ENCODE measurements at places on chromosomes 6 and 20. TPM values are rescaled to one million over a fixed set of nuclear protein-coding genes. Genes with fewer than 3 reads are reported as not detected.
A peak's percentile ranks its signal among the peaks of the same experiment; 100 is the strongest.

DNA sequence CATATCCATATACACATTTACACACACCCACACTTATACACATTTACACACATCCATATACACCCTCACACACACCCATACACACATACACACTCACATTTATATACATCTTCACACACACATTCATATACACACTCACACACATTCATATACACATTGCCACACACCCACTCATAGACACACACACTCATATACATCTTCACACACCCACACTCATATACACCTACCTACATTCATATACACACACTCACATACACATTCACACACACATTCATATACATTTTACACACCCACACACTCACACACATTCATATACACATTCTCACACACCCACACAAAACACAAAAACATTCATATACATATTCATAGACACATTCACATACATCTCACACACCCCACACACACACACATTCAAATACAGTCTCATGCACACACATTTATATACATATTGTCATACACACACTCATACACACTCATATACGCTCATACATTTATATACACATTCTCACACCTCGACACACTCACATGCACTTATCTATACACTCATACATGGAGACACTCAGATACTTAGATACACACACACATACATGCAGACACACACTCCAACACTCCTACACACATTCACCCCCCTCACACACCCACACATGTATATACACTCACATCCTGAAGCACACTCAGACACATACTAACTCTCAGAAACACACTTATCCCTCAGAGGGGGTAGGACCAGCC, 82.1 kb downstream of the MRPL14 start:
- no peak for DNase-seq

DNA sequence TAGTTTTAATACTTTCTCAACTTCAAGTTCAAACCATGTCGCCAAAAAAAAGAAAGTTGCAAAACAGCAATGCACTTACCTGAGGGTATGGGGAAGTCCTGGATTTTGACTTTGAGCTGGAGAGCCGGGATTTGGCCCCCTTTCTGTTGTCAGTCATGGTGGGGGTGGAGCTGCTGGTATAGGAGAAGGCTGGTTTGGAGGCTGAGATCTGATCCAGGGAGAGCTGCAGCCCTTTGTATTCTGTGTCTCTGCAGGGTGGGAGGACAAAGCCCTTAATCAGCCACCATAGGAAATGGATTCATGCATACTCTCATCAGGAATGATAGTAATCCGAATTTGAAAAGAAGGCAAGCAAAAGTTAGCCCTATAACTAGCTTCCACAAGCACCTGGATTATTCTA, 44.0 kb downstream of the SIM1 start:
- no peak for DNase-seq

DNA sequence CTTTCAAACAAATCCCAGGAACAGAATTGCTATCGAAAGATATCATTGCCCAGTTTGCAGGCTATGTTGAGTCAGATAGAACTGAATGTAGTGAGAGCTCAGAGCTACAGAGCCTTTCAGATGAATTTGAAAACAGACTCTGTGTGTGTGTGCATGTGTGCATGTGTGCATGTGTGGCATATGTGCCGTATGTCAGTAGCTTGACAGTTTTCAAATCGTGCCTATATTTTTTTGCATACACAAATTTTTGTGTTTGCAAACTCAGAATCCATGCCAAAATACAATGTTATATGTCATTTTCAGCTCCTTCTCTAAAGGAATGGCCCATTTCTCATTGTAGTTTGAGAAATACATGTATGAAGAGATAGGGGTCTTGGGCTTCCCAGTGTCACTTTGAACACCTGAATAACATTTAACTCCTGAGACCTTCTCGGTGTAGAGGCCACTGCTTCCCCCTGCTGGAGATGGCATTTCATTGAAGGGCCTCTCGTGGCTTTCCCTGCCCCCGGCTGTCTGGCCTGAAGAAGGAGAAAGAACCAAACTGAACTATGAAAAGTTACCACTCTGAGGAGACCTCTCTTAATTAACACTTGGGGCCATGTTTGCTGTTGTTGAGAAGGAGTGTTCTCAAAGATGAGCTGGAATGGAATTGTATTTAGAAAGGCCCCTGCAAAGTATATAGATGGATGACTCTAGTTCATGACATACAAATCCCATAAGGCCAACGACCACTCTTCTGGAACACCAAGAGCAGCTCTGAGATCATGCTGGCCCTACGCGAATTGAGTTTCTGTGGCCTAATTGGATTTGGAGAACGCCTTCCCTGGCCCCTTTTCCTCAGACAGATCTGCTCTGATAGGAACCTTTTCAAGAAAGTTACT, 58.7 kb downstream of the VAPB start:
- DNase-seq = peak; percentile 61

GRCh38 chr6:161586887-161587286, 313.0 kb upstream of the AGPAT4 start:
- no peak for DNase-seq

Gene ZBTB46
- total RNA-seq = 2.2 TPM

Measured in right lobe of liver (tissue), 6 donors.